MCF 10A (cell line): ENCODE measurements at places on chromosomes 5 and 9. TPM values are rescaled to one million over a fixed set of nuclear protein-coding genes. Genes with fewer than 3 reads are reported as not detected.

DNA sequence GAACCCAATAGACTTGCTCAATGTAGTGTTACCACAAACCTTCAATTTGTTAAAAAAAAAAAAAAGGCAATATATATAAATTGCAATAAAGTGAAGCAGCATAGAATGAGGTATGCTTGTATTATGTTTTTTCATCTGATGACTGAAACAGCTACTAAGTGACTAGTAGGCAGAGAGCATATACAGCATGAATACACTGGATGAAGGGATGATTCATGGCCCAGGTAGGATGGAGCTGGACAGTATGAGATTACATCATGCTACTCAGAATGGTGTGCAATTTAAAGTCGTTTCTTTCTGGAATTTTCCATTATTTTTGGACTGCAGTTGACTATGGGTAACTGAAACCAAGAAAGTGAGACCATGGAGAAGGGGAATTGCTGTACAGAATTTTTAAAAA is 161.2 kb downstream of the GNA14 start:
- peak; percentile 14 for DNase-seq

DNA sequence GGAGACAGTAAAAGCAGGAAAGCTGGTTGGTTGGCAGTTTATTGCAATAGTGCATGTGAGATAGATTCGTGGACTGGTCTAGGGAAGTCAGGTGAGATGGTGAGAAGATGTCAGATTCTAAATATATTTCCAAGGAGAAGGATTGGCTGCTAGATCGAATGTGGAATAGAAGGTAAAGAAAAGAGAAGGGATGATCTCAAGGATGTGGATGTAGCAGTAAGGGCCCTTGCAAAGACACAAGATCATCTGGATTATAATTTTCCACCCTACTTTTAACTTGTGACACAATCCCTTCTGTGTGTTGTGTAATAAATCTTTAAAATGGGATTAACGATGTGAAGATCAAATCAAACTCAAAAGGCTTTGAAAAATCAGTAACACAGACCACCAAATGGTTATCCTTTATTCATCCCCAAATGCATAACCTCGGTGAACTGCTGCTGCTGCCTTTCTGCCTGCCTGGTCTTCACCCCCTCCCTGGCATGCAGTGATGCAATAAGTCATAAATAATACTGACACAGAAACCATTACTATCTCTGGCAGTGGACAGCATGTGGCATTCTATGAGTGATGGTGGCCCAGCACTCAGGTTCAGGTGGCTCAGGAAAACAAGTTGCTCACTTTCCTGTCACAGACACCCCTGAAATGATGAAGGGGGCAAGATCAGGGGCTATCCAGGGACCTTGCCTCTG is 178.4 kb downstream of the FAM114A2 start:
- peak; percentile 17 for DNase-seq

DNA sequence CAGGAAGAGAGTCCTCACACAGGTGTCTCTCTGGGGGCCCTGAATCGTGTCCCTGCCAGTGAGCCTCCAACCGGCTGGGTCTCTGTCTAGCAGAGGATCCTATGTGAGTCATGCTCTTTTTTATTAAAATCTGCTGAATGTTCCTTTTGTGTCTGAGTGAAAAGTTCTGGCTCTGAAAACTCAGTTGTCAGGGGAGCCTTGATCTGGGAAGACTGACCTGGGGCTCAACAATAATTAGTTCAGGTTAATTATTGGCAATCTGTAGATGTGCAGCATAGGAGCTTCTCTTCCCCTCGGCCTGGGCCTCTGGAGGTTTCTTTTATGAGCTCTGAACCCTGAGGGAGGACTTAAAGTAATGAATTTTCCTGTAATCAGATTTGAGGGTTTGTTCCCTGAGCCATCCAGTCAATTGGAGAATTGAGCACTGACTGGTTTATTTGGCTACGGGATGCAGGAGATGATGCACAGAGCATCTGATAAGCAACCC is 45.2 kb downstream of the ALG2 start:
- no peak for DNase-seq

DNA sequence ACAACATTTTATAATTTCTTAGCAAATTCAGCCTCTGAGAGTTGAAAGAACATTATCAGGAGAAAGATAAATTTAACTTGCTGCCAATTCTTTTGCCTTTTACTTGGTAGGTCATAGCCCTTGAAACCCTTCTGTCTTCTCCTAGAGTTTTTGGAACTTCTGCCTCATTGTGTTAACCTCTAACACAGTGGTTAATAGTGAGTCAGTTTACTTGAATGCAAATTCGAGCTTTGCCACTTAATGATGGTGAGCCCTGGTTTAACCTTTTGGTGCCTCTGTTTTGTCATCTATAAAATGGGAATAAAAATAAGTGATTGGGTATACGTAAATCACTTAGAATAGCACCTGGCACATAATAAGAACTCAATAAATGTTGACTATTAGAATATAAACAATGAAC is 1.8 kb upstream of the INIP start:
- no peak for DNase-seq

DNA sequence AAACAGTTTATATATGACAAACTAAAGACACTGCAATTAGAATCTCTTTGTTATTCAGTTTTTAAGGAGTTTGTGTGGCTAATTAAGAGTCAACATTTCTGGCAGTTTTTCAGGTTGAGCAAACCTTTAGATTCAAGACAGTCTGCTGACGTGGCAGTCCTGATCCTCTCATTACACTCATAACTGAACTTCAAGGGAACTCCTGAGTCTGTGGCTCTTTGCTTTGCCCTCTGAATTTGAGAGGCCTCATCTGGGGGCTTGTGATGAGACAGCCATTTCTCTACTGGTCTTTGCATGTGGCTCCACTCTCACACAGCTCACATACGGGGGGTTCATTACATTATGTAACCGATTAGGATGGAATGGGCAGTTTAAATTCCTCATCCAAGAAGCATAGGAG is 182.9 kb upstream of the MEF2C start:
- DNase-seq, result no peak

DNA sequence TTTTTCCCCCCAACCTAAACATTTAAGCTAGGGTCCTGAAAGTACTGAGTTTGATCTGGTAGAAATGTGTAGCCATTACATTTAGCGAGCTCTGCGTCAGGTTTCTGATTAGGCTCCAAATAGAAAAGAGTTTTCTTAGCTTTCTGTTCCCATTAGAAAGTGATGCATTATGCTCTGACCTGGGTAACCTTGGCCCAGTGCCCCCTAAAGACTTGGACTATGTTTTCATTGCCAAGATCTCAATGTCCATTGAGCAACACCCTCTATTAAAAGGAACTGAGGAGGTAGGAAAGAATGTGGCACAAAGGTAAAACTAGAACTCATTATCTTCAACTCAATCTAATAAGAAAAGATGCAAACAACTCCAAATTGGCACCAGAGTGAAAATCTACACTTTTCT is 358.9 kb upstream of the PCSK5 start:
- peak; percentile 5 for DNase-seq

- DNase-seq, result no peak
Measured at GRCh38 chr9:115781070-115781736, 372.4 kb upstream of the PAPPA start.

DNA sequence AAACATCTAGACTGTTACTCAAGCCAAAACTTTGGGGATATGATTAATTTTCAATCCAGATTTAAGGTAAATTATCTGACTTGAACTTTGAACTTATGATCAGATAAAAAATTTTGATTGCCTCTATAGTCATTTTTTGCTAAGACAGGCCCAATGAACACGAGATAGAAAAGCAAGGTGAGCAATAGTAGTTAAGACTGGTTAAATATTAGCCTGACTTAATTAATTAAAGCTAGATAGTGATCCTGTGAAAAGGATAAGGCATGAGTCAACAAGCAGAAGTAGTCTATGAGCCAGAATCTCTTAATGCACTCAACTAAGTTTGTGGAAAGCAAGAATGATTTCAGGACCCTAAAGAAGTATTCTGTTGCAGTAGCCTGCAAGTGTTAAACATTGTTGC is 66.5 kb downstream of the PDE4D start:
- DNase-seq, result no peak

DNA sequence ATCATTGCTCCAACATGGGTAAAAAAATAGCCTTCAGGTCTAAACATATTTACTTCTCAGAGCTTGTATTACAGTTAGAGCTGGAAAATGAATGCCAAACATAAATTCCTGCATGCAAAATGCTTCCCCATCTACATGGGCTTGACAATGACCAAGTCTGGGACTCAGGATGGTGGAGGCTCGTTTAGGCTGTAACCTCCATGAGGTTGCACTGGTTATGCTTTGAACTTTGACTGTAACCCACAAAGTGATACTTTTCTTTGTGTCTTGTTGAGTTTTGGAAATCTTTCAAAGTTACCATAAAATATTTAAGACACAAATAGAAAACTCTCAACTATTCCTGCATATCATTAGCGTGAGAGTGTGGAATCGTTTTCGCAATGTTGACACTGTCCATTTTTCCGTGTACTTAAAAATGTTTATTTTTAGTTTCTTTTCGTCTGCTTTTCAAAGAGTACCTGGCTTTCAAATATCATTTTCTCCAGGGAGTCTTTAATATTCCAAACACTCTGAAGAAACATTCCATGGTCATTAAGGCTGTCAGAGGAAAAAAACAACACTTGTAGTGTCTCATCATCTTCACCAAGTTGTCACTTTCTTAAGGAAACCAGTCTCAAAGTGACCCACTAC is 487.8 kb downstream of the ENC1 start:
- DNase-seq, result no peak

GRCh38 chr9:104841601-104842141 is 77.7 kb downstream of the NIPSNAP3B start:
- DNase-seq, result no peak

- DNase-seq, result no peak
Measured at GRCh38 chr9:14812806-14813205, 90.3 kb upstream of the CER1 start.

DNA sequence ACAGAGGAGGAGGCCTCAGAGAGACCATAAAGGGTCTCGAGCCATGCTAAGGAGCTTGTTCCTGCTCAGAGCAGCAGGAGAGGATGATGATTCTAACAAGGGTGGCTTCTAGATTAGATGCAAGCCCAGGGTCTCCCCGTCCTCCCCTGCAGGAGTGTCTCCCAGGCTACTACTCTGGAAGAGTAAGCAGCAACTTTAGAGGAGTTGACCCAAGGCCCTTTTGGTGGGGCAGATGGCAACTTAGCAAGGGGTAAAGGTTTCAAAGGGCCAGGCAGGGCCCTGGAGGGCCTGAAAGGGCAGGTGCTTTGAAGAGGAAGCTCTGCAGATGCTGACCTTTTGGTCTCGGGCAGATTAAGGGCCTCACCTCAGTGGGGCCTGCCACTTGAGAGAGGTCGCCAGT is 174.9 kb downstream of the GABBR2 start:
- DNase-seq, result no peak

The TTC16 gene
- 0.19 and 0.32 TPM in 2 replicates for total RNA-seq

The PTGES gene
- total RNA-seq, result 74.0 and 96.6 TPM in 2 replicates

The MAMDC4 gene
- total RNA-seq, result 11.8 and 14.1 TPM in 2 replicates

The MYO10 gene
- 35.7 and 36.0 TPM in 2 replicates for total RNA-seq

The FBP2 gene
- not detected in 2 replicates for total RNA-seq

The MELK gene
- 25.6 and 33.3 TPM in 2 replicates for total RNA-seq

The MTRR gene
- total RNA-seq, result 46.6 and 88.6 TPM in 2 replicates

The TMEM252 gene
- total RNA-seq, result not detected in 2 replicates

The FAM153A gene
- total RNA-seq, result not detected in 2 replicates
